ENCODE measurements at places on chromosomes 3 and 15.

DNA sequence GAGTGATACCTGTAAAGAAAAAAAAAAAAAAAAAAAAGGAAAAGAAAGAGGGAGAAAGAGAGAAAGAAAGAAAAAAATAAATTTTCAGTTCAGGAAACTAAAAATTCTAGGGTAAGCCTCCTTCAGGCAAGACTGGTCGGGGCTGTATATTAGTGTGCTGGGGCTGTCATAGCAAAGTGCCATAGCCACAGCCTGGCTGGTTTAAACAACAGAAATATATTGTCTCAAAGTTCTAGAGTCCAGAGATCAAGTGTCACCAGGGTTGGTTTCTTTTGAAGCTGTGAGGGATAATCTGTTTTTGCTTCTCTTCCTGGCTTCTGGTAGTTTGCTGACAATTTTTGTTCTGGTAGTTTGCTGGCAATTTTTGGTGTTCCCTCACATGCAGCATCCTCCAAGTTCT lies 48.4 kb upstream of the SLC25A26 start:
- no peak for DNase-seq

- no peak for DNase-seq
Observed at GRCh38 chr3:41088882-41089281, 110.4 kb upstream of the CTNNB1 start.

DNA sequence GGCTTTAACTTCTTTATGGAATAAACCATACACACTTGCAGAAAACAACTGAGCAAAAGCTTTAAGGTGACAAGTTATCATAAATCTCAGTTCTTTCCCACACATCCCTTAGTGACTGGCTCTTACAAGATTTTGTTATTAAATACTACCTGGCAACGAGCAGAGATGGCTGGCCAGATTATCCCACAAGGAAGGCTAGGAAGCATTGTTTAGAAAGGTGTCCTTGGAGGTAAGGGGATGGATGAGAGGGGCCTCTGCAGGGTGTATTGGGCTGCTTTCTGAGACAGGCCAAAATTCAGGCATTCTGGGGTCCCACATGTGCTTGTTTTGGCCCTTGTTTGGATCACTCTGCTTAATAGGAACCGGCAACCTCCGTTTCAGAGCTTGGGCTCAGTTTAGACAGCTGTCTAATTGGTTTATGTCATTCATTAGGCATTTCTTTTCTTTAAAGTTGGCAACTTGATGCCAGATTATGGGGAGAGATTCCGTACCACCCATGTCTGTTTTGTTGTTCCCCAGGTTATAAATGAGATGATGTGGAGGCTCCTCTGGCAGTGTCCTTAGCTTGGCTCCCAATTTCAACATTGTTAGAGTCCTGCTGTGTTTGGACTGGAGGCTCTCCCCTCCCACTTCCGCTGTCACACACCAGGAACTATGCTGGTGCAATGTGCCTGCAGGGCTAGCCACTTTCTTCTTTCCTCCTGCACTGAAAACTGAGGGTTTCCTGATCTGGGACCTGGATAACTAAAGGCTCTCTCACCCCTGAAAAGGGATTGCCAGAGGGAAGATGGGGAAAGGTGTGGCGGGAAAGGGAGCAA lies 121.1 kb downstream of the TPRG1 start:
- no peak for DNase-seq

DNA sequence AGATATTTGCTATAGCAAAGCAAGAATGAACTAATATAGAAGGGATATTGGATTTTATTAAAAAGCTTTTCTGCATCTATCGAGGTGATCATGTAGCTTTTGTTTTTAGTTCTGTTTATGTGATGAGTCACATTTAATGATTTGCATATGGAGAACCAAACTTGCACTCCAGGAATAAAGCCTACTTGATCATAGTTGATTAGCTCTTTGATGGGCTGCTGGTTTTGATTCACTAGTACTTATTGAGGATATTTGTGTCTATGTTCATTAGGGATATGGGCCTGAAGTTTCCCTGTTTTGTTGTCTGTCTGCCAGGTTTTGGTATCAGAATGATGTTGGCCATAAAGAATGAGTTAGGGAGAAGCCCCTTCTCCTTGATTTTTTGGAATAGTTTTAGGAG lies 310.7 kb downstream of the ARPP21 start:
- DNase-seq: no peak

- no peak for DNase-seq
Observed at GRCh38 chr3:123104550-123104949, 37.7 kb downstream of the PDIA5 start.

DNA sequence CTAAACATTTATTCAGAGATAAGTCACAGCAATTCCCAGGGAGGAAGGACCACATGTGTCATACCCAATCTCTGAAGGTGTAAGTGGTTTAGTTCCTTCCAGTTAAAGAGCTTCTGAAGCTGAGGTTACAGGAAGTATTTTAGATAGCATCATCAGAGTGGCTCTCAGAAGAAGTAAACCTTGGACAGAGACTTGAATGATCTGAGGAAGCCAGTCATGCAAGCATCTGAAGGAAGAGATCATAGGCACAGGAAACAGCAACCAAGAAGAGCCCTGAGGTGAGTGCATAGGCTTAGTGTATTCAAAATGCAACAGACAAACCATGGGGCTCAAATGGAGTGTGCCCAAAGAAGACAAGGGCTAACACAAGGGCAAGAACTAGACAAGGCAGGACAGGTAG lies 210.3 kb downstream of the ULK4 start:
- no peak for DNase-seq

Data from kidney (tissue), 22 donors.